Psoas muscle (tissue), 8 donors: ENCODE measurements at places on chromosomes 7 and 10. TPM values are rescaled to one million over a fixed set of nuclear protein-coding genes. Genes with fewer than 3 reads are reported as not detected.

DNA sequence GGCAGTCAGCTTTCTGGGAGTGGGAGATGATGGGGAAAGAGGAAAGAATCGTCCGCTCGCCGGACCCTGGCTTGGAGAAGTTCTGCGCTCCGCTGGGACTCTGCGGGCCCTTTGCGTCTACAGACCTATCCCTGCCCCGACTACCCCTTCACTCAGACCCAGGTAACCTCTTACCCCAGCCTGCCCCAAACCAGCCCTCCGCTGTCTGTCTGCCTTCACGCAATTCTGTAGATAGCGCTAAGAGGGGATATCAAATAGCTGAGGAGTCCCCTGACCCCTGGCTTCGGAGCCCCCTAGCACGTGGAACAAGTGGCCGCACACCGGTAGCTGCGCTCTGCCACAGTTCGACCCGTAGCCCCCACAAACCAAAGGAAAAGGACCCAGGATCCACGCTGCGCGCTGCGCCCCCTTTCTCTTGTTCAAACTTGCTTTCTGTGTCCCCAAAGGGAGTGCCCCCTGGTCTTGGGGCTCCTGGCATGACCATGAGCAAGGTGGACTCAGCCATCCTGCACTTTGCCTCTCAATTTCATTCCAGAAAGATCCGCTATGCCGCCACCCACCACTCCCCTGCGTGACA lies 7.0 kb downstream of the HOXA4 start:
- no peaks in the 10 kb centered on the region for H3K27me3 ChIP-seq
- H3K4me1 ChIP-seq: peaks cover 53% of the 10 kb centered on the region
- DNase-seq: no peak
- H3K36me3 ChIP-seq: no peaks in the 10 kb centered on the region
- peak overlapping the region; percentile 30 for H3K27ac ChIP-seq
- H3K4me3 ChIP-seq: no peak overlapping the region

DNA sequence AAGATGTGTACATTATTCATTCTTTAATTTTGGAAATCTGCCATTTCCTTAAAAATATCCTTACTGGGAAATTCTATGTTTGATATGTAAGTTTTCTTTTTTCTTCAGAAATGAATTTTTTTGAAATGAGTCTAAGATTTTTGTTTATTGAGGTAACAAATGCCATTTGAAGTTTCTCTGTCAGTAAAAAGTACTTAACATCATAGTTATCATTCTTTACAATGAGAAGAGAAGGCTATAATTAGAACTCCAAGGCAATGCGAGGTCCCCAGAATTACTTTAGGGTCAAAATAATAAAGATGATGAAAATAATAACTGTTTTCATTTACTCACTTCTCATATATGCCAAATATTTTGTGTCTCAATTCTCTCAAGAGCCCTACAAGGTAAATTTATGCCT lies 37.0 kb upstream of the RHOBTB1 start:
- H3K4me1 ChIP-seq: peaks cover 16% of the 10 kb centered on the region
- no peak overlapping the region for H3K27ac ChIP-seq
- H3K36me3 ChIP-seq: no peaks in the 10 kb centered on the region
- no peak for DNase-seq

DNA sequence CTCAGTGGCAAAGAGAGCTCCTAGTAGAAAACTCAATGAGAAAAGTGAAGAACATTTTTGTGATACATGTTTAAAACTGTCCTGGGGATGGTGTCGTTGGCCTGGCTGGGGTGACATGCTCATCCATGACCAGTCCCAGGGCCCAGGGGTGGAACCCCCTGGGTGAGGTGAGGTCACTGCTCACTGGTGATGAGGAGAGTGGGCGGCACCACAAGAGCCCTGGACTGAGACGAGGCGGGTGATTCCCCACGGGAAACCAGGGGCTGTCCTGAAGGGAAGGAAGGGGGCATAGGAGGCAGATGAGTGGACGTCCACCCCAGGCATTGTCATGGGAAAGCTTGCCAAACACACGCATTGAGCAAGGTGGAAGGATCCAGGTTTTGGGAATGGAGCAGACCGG lies 54.6 kb downstream of the HTR5A start:
- no peak overlapping the region for H3K4me3 ChIP-seq
- DNase-seq: no peak
- H3K27ac ChIP-seq: no peak overlapping the region
- H3K27me3 ChIP-seq: peaks cover 4% of the 10 kb centered on the region

- no peaks in the 10 kb centered on the region for H3K36me3 ChIP-seq
- no peak overlapping the region for H3K4me3 ChIP-seq
- no peak overlapping the region for H3K27ac ChIP-seq
- H3K27me3 ChIP-seq: no peaks in the 10 kb centered on the region
- no peak for DNase-seq
Observed at GRCh38 chr7:30413864-30414263, 64.7 kb downstream of the NOD1 start.

GRCh38 chr10:95837356-95837776 lies 70.4 kb upstream of the CC2D2B start:
- H3K36me3 ChIP-seq: no peaks in the 10 kb centered on the region
- DNase-seq: no peak
- H3K4me1 ChIP-seq: no peaks in the 10 kb centered on the region
- H3K27ac ChIP-seq: no peak overlapping the region
- no peaks in the 10 kb centered on the region for H3K27me3 ChIP-seq

DNA sequence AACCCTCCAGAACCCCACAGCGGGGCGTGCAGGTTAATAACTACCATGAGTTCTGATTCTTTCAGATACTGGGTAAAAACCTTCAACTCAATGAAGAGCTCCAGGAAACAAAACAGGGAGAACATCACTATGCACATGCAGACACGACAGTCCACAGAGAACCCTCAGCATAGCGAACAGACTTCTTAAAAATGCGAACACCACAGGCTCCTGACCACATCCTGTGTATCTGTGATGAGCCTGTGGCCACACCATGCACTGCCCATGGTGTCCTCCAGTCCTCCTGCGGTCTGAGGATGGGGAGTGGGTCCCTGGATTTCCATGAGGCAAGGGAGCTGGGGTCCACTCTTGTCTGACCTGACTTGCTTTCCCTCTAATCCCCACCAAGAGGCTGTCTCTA lies 107.2 kb downstream of the COBL start:
- no peaks in the 10 kb centered on the region for H3K27me3 ChIP-seq
- H3K27ac ChIP-seq: no peak overlapping the region
- no peaks in the 10 kb centered on the region for H3K4me1 ChIP-seq
- no peak for DNase-seq
- no peak overlapping the region for H3K4me3 ChIP-seq

- H3K4me3 ChIP-seq: no peak overlapping the region
- peaks cover 30% of the 10 kb centered on the region for H3K4me1 ChIP-seq
- H3K27me3 ChIP-seq: no peaks in the 10 kb centered on the region
- H3K36me3 ChIP-seq: no peaks in the 10 kb centered on the region
- no peak for DNase-seq
Observed at GRCh38 chr10:74877898-74878297, 51.5 kb downstream of the KAT6B start.

GRCh38 chr7:16636555-16637101 lies 8.9 kb downstream of the ANKMY2 start:
- DNase-seq: no peak
- H3K27me3 ChIP-seq: no peaks in the 10 kb centered on the region
- peak overlapping the region; percentile 17 for H3K27ac ChIP-seq
- peaks cover 7% of the 10 kb centered on the region for H3K36me3 ChIP-seq
- no peak overlapping the region for H3K4me3 ChIP-seq

- H3K27me3 ChIP-seq: no peaks in the 10 kb centered on the region
- no peak overlapping the region for H3K27ac ChIP-seq
- no peaks in the 10 kb centered on the region for H3K36me3 ChIP-seq
- H3K4me1 ChIP-seq: peaks cover 9% of the 10 kb centered on the region
Observed at GRCh38 chr10:71158902-71159301, 53.5 kb upstream of the UNC5B start.

- DNase-seq: no peak
- H3K4me1 ChIP-seq: peaks cover 11% of the 10 kb centered on the region
- H3K27ac ChIP-seq: peak overlapping the region; percentile 25
- no peaks in the 10 kb centered on the region for H3K27me3 ChIP-seq
Observed at GRCh38 chr10:12214763-12215218, 18.8 kb downstream of the CDC123 start.

- DNase-seq: peak; percentile 78
- no peaks in the 10 kb centered on the region for H3K36me3 ChIP-seq
- peak overlapping the region; percentile 6 for H3K4me3 ChIP-seq
- H3K27me3 ChIP-seq: no peaks in the 10 kb centered on the region
Observed at GRCh38 chr10:775245-776075, 86.0 kb upstream of the DIP2C start.

DNA sequence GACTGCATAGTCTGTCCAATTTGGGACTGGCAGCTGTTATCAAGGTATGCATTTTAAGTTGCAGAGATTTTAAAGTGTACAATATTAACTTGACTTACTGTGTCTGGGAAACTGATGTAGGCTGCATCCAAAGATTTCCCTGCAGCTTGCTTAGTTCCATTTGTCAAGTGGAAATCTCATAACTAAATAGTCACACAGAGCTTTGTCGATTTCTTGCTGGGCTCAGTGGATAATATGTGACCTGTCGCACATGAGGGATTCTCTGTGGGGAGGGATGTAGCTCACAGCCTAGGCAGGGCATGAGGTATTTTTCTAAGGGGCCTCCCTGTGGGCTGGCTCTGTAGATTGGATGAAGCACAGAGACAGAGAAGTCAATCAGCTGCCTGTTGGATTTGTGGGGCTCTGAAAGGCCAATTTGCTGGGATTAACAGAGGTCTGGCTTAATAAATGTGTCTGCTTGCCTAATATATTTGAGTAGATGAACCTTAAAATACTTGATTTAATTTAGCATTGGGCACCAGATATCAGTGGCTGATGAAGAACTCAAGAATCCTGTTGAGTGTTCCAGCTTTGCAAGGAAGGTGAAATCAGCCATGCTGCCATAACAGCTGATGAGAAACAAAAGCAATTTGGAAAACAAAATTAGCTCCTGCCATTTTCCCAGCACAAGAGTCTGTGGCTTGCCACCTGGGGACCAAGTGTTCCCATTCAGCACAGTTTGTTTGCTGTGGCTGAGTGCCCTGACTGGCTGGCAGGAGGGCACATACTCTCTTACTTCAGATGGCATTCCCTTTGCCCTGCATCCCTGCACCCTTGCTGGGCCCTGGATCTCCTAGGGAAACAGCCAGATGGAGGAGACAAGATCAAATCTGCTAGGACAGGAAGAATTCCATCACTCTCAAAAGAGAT lies 598.5 kb downstream of the SORCS3 start:
- no peaks in the 10 kb centered on the region for H3K27me3 ChIP-seq
- H3K27ac ChIP-seq: no peak overlapping the region
- H3K4me3 ChIP-seq: no peak overlapping the region
- no peaks in the 10 kb centered on the region for H3K4me1 ChIP-seq
- H3K36me3 ChIP-seq: no peaks in the 10 kb centered on the region
- DNase-seq: no peak

- H3K27ac ChIP-seq: no peak overlapping the region
- H3K4me3 ChIP-seq: no peak overlapping the region
- no peaks in the 10 kb centered on the region for H3K4me1 ChIP-seq
- H3K27me3 ChIP-seq: no peaks in the 10 kb centered on the region
- DNase-seq: no peak
Observed at GRCh38 chr10:28922127-28922526, 244.8 kb downstream of the BAMBI start.

DNA sequence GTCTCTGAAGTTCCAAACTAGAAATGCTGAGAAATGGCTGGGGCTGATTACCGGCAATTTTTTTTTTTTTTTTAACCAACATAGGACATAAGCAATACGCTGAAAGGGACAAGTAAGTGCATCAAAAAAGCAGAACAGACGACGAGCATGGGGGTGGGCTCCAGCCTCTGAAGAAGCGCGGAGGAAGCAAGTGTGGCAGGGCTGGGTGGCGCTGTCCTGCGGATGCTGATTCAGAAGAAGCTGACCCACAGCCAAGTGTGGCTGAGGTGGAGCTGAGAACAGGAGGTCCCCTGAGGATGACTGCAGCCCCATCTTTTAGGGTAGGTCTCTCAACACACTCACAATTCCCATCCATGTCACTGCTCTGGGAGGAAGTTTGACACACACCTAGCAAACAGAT lies 65.6 kb downstream of the CTBP2 start:
- H3K36me3 ChIP-seq: no peaks in the 10 kb centered on the region
- no peak overlapping the region for H3K4me3 ChIP-seq
- H3K4me1 ChIP-seq: peaks cover 76% of the 10 kb centered on the region
- no peak for DNase-seq
- no peaks in the 10 kb centered on the region for H3K27me3 ChIP-seq

GRCh38 chr7:2008101-2008935 lies 224.4 kb downstream of the MAD1L1 start:
- H3K27me3 ChIP-seq: no peaks in the 10 kb centered on the region
- no peak overlapping the region for H3K4me3 ChIP-seq
- peak; percentile 24 for DNase-seq
- peak overlapping the region; percentile 71 for H3K27ac ChIP-seq
- peaks cover 16% of the 10 kb centered on the region for H3K4me1 ChIP-seq

DNA sequence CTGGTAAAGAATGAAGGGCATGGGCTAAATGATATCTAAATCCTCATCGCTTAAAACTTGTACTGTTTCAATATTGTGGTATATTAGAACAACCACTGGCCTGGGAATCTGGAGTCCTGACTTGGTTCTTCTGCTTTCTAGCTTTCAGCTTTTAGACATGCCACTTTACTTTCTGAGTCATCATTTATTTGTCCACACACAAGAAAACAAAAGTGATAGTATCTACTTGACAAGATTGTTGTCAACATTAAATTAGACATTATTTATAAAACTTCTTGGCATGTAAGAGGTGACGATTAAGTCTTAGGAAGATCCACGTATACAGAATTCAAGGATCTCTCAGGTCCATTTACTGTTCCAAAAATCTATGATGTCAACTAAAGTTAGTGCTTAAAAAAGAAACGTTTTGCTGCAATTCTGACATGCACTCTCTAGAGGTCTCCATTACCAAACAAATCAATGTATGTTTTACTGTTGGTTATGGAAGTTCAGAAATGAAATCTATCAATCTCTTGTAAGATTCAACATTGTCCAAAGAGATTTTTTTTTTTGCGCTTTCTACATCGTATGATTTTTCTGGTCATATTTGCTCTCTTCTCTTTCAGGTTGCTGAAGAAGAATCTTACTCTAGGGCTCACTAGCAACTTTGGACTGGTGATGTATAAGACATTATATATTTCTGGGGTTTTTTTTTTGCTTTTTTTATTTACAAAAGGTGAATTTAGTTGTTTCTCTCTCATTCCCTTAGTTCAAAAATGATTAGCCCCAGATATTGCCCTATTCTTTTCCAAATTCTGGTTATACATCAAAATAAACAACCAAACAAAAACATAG lies 53.6 kb upstream of the DYNC1I1 start:
- H3K36me3 ChIP-seq: no peaks in the 10 kb centered on the region
- DNase-seq: no peak
- no peaks in the 10 kb centered on the region for H3K27me3 ChIP-seq
- H3K4me1 ChIP-seq: no peaks in the 10 kb centered on the region
- no peak overlapping the region for H3K27ac ChIP-seq

The SYT15 gene
- 2.6 TPM for total RNA-seq

The PDSS1 gene
- total RNA-seq: 9.2 TPM

The CD36 gene
- 175 TPM for total RNA-seq

The SLC26A5 gene
- not detected for total RNA-seq

The EDRF1 gene
- total RNA-seq: 13.8 TPM

The CNPY1 gene
- total RNA-seq: not detected

The KAZALD1 gene
- 5.3 TPM for total RNA-seq
